G401 (cell line): ENCODE measurements at places on chromosomes 16 and 17.

DNA sequence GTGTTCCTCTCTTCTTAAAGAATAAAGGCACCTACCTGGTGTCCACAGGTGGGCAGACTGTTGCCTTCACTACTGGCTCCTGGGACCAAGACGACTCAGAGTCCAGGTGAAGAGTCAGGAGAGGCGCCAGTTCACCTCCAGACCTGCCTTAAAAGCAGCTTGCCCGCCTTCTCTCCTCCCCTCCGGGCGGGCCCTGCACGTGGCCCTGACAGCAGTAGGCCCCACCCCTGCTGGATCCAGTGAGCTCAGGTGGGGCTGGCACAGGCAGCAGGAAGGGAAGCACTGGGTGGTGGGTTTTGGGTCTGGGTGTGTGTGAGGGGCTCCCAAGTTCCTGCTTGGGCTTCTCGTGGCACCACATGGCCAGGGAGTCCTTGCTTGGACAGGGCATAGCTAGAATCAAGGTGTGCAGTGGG is at the start of gene TNS4:
TNS4 (minus strand) TSS at position 125 of the 413 bp plus-strand sequence. CDS start 5,198 bp downstream, outside the sequence.
- no peak for DNase-seq

DNA sequence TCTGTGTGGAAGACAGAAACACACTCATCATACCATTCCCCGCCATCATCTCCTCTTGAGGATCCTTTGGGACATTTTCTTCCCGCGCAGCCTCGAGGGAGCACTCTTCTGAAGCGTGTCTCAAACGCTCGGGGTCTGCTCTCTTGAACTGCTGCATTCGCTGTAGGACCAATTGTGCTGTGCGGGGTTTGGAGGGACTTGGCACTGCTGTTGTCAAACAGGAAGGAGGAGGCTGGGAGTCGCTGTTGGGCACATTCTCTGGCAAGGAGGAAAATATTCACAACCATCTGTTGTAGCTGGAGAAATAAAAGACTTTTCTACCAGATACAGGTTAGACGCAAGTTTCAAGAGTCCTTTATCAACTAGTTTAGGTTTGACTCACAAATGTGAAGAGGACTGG is 5.0 kb downstream of the SLX4 start:
- peak; percentile 94 for DNase-seq

DNA sequence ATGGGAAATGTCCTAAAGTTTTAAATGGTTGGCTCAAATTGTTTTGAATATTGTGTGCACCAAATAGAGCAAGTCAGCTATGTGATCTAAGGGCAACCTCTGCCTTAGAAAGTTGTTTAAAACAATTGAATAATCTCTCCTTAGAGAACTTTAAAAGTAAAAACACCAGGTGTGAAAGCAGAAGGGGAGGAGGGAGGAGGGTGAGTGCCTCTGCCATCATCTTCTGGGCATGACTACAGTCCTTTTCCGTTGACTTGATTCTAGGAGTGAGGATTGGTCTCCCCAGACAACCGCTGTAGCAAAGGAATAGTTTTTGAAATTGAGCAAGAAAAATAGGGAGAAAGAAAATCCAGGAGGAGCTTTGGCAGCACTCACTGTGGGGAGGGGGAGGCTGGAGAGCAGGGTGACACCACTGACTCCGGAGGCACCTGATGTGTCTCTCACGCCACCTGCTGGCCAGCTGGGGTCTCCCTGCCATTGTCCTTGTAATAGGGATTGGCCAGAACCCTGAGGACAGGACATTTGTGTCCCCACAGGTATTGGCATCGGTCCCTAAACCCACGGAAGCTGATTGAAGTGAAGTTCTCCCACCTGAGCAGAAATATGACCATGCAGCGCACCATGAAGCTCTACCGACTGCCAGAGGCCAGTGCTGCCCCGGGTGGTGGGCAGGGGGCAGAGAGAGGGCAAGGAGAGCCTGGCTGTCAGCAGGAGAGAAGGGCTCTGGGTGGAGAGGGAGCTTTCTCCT is 33.3 kb downstream of the PLCD3 start:
- peak; percentile 96 for DNase-seq

DNA sequence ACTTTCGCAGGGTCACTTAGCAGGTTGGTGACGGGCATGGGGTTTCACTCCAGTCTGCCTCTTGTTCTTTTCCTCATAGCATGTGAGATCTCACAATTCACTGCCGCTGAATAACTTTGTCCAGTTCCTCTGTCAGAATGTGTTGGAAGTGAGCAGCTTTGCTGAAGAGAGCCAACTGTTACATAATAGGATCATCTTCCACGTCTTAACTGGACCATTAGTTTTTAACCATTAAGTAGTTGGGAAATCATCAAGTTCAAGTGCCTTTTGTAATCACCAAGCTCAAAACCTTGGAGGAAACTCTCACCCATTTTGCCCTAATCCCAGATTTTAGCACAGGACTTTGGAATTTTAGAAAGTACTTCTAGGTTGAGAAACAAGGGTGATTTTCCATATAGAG is 290.6 kb downstream of the WWOX start:
- peak; percentile 60 for DNase-seq

DNA sequence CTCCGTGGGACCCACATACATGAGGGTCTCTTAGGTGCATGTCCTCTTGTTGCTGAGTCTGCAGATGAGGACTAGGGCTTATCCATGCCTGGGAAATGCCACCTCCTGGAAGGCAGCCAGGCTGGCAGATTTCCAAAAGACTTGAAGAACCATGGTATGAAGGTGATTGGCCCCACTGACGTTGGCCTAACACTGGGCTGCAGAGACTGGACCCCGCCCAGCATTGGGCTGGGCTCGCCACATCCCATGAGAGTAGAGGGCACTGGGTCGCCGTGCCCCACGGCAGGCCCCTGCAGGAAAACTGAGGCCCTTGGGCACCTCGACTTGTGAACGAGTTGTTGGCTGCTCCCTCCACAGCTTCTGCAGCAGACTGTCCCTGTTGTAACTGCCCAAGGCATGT is 38.2 kb upstream of the IL21R start:
- DNase-seq = no peak

GRCh38 chr17:1967213-1967612 is 57.9 kb downstream of the RTN4RL1 start:
- no peak for DNase-seq

DNA sequence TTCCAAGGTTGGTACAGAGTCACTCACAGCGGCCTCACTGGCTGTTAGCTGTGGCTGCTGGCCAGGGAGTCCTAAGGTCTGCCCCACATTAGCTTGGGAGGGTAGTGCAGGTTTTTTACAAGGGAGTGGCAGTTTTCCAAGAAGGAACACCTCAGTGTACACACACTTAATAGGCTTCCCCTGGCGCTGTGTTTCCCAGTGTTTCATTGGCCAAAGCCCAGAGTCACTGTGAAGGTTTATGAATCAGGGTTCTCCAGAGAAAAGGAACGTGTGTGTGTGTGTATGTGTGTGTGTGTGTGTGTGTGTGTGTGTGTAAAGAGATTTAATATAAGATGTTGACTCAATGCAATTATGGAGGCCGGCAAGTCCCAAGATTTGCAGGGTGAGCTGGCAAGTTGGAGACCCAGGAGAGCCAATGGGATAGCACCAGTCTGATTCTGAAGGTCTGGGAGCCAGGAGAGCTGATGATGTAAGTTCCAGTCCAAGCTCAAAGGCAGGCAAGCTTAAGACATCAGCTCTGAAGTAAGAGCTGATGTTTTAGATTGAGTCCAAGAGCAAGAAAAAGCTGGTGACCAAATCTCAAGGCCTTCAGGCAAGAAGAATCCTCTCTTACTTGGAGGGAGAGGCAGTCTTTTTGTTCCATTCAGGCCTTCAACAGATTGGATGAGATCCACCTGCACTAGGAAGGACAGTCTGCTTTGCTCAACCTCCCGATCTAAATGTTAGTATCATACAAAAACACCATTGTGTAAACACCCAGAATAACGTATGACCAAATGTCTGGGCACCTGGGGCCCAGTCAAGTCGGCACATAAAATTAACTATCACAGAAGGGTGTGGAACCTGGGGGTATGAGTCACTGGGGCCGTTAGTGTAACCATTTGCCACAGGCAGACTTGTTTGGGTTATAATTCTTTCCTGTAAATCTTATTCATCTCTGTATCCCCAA is 206.8 kb downstream of the PRKCA start:
- no peak for DNase-seq

DNA sequence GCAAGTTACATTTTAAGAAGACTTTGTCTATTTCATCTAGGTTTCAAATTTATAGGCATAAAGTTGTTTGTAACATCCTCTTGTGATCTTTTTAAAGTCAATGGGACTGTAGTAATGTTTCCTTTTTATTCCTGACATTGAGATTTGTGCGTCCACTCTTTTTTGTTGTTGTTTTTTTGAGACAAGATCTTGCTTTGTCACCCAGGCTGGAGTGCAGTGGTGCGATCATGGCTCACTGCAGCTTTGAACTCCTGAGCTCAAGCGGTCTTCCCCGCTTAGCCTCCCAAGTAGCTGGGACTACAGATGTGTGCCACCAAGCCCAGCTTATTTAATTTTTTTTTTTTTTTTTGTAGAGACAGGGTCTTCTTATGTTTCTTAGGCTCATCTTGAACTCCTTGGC is 29.9 kb downstream of the RPTOR start:
- no peak for DNase-seq

- DNase-seq = no peak
These were observed 270.1 kb upstream of the TBX2 start for GRCh38 chr17:61129267-61130254.

- no peak for DNase-seq
These were observed 33.3 kb upstream of the DYNLRB2 start for GRCh38 chr16:80507538-80507937.

DNA sequence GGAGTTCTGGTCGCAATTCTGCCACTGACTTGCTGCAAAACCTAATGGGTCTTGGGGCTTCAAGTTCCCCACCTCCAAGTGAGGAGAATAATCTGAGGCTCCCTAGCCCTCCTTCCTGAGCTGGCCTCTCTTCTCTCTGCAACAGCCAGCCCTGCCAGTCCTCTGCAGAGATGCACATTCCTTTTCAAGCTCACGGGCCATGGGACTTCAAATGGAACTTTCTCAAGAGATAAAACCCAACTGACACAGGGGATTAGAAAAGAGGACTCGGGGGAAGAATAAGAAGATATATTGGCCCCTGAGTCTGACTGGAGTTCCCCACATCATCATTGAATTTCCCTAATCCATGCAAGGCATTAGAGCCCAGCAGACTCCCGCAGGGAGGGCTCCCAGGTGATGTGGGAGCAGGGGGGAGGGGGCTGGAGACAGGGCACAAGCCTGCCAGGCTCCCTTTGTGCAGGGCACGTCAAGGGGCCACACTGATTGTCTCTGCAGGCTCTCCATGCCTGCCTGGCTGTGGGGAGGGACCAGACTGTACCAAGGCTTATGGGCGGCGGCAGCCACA is 131.0 kb downstream of the CCDC144A start:
- DNase-seq = no peak

GRCh38 chr16:87968541-87968940 is 17.3 kb downstream of the BANP start:
- no peak for DNase-seq

GRCh38 chr17:5962371-5962770 is 107.8 kb upstream of the WSCD1 start:
- DNase-seq = no peak

GRCh38 chr17:44503147-44504029 is at the start of gene GPATCH8:
Gene GPATCH8, minus strand, starts transcription at chr17:44503406. Its CDS starts 36 bp downstream, at chr17:44503370.
- peak; percentile 88 for DNase-seq

- DNase-seq = no peak
These were observed 29.4 kb upstream of the NUDT16L1 start for GRCh38 chr16:4663777-4664465.

DNA sequence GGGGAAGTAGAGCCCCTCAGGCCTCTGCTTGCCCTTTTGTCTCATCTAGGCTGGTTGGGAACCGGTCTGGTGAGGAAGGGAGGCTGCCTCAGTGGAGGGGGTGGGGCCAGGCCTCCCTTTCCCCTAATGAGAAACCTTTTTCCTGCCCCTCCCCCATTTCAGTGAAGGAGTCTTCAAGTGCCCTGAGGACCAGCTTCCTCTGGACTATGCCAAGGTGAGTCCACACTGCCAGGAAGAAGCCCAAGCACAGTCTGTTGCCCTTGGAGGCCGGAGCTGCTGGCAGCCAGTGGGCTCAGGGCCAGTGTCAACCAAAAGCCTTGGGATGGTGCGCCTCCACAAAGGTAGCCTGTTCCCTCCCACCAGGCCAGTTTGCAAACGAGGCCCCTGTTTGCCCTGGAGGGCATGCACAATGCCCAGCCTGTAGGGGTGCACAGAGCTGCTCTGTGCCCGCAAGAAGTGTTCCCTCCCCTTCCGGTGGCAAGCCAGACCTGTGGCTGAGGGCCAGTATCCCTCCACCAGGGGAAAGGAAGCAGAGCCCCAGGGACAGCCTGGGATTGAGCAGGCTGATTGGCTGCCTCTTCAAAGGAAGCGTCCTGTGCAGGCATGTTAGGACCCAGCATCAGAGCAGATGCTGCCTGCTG is 3.4 kb downstream of the TRAF4 start:
- DNase-seq = peak; percentile 78

DNA sequence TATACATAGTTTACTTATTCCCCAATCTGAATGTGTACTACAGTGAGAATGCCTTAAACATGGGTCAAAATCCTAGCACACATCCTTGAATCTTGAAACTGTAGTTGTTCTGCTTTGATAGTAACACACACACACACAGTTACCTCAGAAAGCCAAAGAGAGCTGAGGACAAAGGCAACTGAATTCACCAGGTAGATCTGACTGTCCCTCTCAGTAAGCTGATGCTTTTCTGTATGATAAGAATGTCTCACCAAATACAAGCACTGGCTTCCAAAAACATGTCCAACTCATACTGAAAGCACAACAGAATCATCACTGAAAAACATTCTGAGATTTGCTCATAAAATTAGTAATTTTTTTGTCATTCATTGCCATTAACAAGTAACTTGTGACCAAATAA is 104.3 kb upstream of the DYNLRB2 start:
- DNase-seq = no peak

DNA sequence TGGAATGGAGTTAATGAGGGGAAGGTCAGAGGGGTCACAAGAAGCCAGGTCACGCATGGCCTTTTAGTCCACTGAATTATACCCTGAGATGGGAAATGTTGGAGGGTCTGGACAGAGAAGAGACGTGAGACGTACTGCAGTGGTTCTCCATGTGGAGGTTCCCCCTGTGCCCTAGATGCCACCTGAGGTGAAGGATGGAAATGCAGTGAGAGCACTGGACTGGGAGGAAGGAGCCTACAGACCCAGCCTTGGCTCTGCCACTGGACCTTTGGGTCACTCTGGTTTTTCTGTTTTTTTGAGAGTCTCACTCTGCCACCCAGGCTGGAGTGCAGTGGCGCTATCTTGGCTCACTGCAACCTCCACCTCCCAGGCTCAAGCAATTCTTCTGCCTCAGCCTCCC is 1.8 kb upstream of the PLSCR3 start:
- no peak for DNase-seq

- peak; percentile 61 for DNase-seq
These were observed 919 bp downstream of the N4BP1 start for GRCh38 chr16:48608871-48609651.

- DNase-seq = no peak
These were observed 736 bp downstream of the APPBP2 start for GRCh38 chr17:60525328-60525684.

- no peak for DNase-seq
These were observed 9.9 kb upstream of the FOXJ1 start for GRCh38 chr17:76150712-76151622.
